Aorta (tissue), 5 donors: ENCODE measurements at places on chromosomes 3 and 15. TPM values are rescaled to one million over a fixed set of nuclear protein-coding genes. Genes with fewer than 3 reads are reported as not detected.
A peak's percentile ranks its signal among the peaks of the same experiment; 100 is the strongest.

Gene MAP6D1
- 1.7 TPM for total RNA-seq

DNA sequence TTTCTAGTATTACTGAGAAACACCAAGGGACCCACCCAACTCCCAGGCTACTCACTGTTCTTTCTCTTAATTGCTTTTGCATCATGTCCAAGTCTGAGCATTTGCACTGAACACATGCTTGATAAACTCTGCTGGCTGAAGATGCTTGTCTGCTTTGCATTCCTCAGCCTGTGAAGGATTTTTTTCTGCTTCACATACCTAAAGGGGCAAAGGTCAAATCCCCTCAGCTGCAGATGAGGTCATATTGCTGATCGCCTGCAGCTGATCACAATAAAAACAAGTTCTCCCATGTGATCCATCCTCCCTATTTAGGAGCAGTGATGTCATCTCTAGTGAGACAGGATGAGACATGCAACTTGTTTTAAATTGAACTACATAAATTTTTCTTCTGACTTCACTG is 84.6 kb upstream of the DCBLD2 start:
- H3K4me3 ChIP-seq = no peak overlapping the region
- H3K4me1 ChIP-seq = no peaks in the 10 kb centered on the region
- DNase-seq = no peak
- no peak overlapping the region for H3K27ac ChIP-seq

- DNase-seq = peak; percentile 60
- H3K4me1 ChIP-seq = no peaks in the 10 kb centered on the region
- no peaks in the 10 kb centered on the region for H3K27me3 ChIP-seq
- no peaks in the 10 kb centered on the region for H3K36me3 ChIP-seq
Observed at GRCh38 chr3:195258449-195259153, 12.4 kb downstream of the XXYLT1 start.

GRCh38 chr15:89749054-89749453 is 2.0 kb downstream of the MESP1 start:
- no peak overlapping the region for H3K27ac ChIP-seq
- H3K4me3 ChIP-seq = no peak overlapping the region
- DNase-seq = no peak
- no peaks in the 10 kb centered on the region for H3K4me1 ChIP-seq
- no peaks in the 10 kb centered on the region for H3K27me3 ChIP-seq

GRCh38 chr15:71411538-71412482 is 296.5 kb downstream of the THSD4 start:
- H3K27me3 ChIP-seq = no peaks in the 10 kb centered on the region
- H3K4me3 ChIP-seq = no peak overlapping the region
- no peaks in the 10 kb centered on the region for H3K4me1 ChIP-seq

DNA sequence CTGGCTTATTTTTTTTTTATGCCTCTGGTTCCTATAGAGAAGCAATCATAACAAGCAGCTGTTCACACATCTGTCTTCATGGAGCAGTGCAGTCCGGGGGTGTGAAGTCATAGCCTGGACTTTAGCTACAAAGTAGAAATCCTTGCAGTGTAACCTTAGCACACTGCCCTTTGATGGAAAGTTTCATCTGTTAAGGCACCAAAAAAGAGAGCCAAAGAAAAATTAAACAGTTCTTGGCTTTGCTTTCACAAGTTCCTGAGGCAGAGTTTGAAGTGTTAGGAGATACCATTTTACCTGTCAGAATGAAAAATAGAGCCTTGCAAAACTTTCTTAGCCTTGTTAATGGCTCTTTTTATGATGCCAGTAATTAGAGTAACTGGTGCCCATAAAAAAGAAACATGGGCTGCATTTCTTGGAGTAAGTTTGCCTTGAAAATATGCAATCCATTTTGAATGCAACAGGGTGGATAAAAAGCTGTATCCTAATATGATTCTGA is 84.1 kb downstream of the PIK3R4 start:
- no peaks in the 10 kb centered on the region for H3K36me3 ChIP-seq
- no peaks in the 10 kb centered on the region for H3K27me3 ChIP-seq
- peak overlapping the region; percentile 36 for H3K27ac ChIP-seq
- no peak for DNase-seq

Gene ZNF717
- 17.2 TPM for total RNA-seq

- no peak overlapping the region for H3K4me3 ChIP-seq
- H3K4me1 ChIP-seq = no peaks in the 10 kb centered on the region
- H3K27ac ChIP-seq = no peak overlapping the region
Observed at GRCh38 chr3:145087038-145087437, 1073.9 kb downstream of the PLOD2 start.

Gene SELENOK
- total RNA-seq = 62.3 TPM

- no peak overlapping the region for H3K4me3 ChIP-seq
- no peaks in the 10 kb centered on the region for H3K27me3 ChIP-seq
- no peaks in the 10 kb centered on the region for H3K36me3 ChIP-seq
- peaks cover 6% of the 10 kb centered on the region for H3K4me1 ChIP-seq
- no peak overlapping the region for H3K27ac ChIP-seq
- no peak for DNase-seq
Observed at GRCh38 chr3:32551087-32551486, 19.6 kb downstream of the DYNC1LI1 start.

Gene CD47
- 79.0 TPM for total RNA-seq

DNA sequence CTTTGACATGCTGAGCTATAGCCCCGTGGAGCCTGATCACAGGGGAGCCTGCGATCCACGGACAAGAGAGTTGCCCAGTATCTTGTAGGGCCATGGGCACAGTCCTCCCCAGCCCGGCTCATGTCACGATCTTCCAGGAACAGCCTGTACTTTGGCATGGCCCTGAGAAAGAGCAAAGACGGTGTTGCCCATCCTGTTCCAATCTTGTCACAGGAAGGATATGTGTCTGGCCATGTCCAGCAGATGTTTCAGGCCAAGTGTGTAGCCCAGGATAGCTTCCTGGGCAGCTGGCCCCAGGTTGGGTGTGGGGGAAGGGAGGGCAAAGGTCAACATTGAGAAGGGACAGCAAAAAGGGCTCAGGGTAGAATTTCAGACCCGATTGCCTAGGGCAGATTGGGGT is 17.0 kb upstream of the RPL29 start:
- no peak for DNase-seq
- H3K27ac ChIP-seq = no peak overlapping the region

DNA sequence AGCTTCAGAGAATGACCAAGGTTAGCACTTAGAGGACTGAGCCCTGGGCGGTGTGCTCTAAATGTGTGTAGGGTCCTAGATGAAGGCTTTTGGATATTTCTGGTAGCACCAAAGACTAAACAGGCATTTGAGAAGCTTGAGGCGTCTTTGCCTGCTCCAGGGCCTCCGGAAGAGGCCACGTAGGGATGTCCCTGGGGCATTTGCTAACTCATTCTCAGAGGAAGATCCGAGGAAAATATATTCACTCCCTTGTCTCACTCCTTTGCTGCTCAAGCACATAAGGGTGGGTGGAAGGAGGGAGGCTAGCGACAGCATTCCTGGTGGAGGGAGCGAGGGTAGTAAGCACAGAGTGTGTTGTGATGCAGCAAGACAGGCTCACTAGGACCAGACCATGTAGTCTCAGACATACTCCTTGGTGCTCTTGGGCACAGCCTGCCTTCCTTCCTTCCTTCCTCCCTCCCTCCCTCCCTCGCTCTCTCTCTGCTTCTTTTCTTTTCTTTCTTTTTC is 38.5 kb upstream of the XCR1 start:
- H3K4me1 ChIP-seq = peaks cover 5% of the 10 kb centered on the region
- no peak overlapping the region for H3K4me3 ChIP-seq
- no peak for DNase-seq
- H3K27me3 ChIP-seq = no peaks in the 10 kb centered on the region

DNA sequence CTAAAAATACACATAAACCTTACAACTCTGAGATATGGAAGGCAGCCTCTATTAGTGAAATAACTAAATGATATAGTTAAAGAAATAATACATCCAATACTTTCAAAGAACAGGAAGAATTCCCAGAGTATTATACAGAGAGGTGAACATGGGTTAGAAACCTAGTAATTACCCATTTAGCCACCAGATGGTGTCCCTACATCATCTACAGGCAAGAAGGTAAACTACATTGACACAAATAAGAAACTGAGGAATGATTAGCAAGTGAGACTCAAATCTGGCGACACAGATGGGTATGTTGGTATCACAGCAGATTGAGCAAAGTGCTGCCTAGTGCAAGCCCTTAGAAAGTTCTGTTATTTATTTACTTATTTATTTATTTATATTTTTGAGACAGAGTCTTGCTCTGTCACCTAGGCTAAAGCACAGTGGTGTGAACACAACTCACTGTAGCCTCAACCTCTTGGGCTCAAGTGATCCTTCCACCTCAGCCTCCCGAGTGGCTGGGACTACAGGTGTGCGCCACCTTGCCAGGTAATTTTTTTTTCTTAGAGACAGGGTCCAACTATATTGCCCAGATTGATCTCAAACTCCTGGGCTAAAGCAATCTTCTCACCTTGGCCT is 28.2 kb downstream of the NEK4 start:
- no peak overlapping the region for H3K27ac ChIP-seq
- H3K27me3 ChIP-seq = no peaks in the 10 kb centered on the region
- DNase-seq = no peak
- no peaks in the 10 kb centered on the region for H3K4me1 ChIP-seq
- H3K36me3 ChIP-seq = peaks cover 7% of the 10 kb centered on the region

Gene TM4SF18
- total RNA-seq = 3.1 TPM

GRCh38 chr3:161474741-161475140 is 21.9 kb upstream of the OTOL1 start:
- DNase-seq = no peak
- H3K4me1 ChIP-seq = no peaks in the 10 kb centered on the region
- H3K36me3 ChIP-seq = no peaks in the 10 kb centered on the region
- no peak overlapping the region for H3K4me3 ChIP-seq

DNA sequence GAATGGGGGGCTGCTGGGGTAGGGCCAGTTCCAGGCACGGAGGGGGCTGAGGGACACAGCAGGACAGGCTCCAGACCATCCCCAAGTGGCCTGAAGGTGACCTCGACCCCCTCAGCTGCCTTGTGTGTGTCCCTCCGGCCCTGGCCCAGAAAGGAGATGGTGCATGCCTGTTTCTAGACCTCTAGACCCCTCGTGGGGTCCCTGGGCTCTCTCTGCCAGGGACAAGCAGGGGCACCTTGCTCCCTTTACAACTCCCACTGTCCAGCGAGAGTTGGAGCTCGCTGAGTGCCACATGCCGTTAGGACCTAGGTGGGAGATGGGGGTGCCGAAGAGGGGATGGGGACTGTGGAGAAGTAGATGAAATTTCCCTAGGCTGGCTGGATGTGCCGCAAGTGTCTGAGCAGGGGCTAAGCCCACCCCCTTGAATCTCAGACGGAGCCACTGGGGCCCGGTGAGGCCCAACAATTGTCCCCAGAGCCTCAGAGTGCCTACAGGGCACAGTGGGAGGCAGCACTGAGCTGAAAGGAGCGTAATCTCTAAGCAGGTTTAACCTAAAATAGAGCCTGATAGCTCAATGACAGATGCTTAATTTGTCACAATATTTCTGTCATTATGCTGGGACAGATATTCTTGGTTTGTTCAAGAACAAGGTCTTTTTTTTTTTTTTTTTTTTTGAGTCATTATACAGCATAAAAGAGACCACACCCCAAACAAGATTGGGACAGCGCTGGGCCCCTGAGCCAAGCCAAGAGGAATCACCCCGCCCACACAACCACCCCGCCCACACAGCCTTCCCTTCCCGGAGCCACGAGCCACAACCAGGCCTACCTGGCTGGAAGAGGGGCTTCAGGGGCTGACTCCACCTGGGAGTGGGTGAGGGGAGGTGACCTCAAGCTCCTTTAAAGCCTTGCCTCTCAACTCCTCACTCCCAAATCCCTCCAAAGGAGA is 23.6 kb upstream of the KLF13 start:
- no peak for DNase-seq
- H3K27ac ChIP-seq = no peak overlapping the region
- H3K4me1 ChIP-seq = no peaks in the 10 kb centered on the region
- H3K4me3 ChIP-seq = no peak overlapping the region

DNA sequence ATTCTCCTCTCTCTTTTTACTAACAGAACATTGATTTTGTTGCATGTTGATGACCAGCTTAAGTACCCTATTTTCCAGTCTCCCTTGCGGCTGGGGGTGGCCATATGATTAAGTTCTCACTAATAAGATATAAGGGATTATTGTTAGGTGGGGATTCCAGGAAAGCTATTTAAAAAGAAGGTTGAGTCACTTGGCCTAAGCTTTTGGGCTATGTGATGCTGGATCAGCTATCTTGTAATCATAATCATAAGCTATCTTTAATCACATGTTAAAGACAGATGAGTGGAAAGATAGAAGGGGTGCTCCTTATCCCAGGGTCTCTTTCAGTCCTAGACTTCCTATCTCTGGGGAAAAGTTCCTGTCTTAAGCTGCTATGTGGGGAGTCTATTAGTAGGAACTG is 59.9 kb downstream of the CGNL1 start:
- no peaks in the 10 kb centered on the region for H3K27me3 ChIP-seq
- H3K36me3 ChIP-seq = no peaks in the 10 kb centered on the region
- H3K4me1 ChIP-seq = no peaks in the 10 kb centered on the region
- DNase-seq = no peak
- no peak overlapping the region for H3K27ac ChIP-seq
- H3K4me3 ChIP-seq = no peak overlapping the region

DNA sequence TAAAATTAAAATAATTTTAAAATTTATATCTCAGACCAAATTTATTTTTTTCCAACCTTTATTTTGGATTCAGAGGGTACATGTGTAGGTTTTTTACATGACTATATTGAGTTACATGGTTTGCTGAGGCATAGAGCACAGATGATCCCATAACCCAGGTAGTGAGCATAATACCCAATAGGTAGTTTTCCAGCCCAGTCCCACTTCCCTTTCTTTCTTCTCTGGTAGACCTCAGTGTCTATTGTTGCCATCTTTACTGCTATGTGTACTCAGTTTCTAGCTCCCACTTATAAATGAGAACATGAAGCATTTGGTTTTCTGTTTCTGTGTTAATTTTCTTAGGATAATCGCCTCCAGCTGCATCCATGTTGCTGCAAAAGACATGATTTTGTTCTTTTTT is 338.1 kb downstream of the EFHB start:
- no peaks in the 10 kb centered on the region for H3K4me1 ChIP-seq
- H3K36me3 ChIP-seq = no peaks in the 10 kb centered on the region
- no peak overlapping the region for H3K4me3 ChIP-seq
- DNase-seq = no peak

- DNase-seq = no peak
- H3K27me3 ChIP-seq = no peaks in the 10 kb centered on the region
- H3K36me3 ChIP-seq = no peaks in the 10 kb centered on the region
Observed at GRCh38 chr15:63947228-63947627, 99.1 kb downstream of the DAPK2 start.

Gene GMNC
- not detected for total RNA-seq
